IMR-90 (cell line): ENCODE measurements at places on chromosomes 5 and 9. TPM values are rescaled to one million over a fixed set of nuclear protein-coding genes. Genes with fewer than 3 reads are reported as not detected.

The QSOX2 gene
- total RNA-seq, result 5.0 and 5.9 TPM in 2 replicates

DNA sequence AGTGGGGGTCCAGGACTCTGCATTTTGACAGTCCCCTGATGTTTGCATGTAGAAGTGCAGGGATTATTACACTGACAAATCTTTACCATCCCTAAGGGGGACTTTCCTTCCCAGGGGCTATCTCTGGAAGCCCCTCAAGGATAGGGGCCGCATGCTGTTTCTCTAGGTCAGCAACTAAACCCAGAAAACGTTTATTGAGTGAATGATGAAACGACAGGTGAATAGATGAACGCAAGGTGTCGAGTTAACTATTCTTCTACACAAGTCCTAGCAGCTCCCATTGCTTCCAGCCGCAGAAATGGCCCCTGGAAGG, 281 bp upstream of the HSD17B4 start:
- DNase-seq, result no peak

DNA sequence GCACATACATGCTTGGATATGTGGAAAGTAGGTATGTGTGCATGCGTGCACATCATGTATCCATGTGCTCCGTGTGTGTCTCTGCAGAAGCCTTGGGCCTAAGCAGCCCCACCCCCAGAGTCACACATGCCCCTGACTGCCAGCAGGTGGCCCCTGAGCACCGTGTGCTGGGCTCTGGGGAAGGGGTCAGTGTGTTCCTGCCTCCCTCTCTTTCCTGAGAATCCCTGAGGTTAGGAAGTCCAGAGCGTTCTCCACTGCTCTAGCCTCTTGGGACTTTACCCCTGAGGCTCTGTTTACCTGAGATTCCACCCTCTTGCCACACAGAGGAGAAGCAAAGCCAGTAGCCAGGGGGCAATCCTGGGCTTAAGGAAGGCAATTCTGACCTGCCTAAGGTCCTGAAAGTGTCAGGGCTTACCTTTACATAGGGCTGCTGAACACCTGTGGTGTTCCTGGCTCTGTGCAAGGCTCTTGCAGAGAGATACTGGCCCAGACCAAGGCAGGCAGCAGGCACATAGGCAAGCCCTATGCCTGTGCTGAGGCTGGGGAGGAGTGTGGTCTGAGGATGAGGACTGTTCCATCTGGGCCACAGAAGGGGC, 207.3 kb downstream of the TMEM38B start:
- peak; percentile 3 for DNase-seq

The SLCO4C1 gene
- total RNA-seq, result not detected in 2 replicates

The RASGRF2 gene
- total RNA-seq, result 5.0 and 5.3 TPM in 2 replicates

The DNAI1 gene
- not detected in 2 replicates for total RNA-seq

The LRRC26 gene
- total RNA-seq, result not detected in 2 replicates

DNA sequence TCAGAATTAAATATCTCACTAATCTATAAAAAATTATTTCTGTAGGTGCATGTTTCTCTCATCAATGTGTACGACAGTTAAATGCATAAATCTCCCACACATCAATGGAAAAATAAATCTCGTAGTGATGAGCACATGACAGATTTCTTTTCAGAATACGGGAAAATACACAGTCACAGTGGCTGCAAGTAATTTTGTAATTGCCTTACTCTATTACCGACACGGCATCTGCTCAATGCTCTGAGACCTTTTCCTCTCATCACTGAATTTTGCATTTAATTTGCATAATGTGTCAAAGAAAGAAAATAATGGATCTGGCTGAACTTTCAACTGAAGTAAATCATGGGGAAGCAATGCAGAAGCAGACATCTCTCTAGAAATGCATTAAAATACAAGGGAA, 37.2 kb downstream of the PDE4D start:
- DNase-seq, result no peak

DNA sequence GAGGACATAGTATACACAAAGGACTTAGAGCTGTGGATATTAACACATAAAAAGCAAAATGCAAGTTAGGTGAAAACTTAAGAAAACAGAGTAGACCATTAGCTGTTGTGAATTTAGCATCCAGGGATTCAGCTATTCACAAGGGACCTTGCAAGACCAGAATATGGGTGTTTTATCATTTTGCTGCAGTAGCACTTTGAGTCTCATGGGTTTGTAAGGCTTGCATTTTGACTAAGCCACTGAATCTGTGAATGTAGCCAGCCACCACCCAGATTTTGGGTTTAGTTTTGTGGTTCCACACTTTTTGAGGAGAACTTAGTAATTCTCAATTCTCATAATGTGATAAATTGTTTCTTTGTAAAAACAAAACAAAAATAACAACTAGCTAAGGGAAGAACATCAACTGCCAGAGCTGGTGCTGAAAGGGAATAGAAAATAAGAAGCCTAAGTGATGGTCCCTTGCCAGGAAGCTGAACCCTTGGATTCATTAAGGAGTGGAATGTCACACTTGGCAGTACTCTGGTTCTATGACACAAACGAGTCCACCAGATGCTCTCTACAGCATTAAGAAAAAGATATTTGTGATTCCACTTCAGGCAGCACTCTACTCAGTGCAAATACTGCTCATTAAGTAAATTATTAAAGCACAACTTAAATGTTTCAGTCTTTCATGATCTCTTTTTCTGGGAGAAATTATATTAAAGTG, 557.4 kb upstream of the ZNF462 start:
- no peak for DNase-seq

The BTNL8 gene
- total RNA-seq, result not detected in 2 replicates

The SERF1A gene
- total RNA-seq, result 2.2 and 7.2 TPM in 2 replicates

- peak; percentile 92 for DNase-seq
These were observed 522.7 kb downstream of the NR2F1-AS1 start for GRCh38 chr5:93058309-93058708.

GRCh38 chr5:126195410-126196100, 227.7 kb upstream of the GRAMD2B start:
- DNase-seq, result no peak

GRCh38 chr5:56565283-56565615, 250.1 kb upstream of the MAP3K1 start:
- no peak for DNase-seq

The LSM11 gene
- 3.0 and 3.9 TPM in 2 replicates for total RNA-seq

The FGF1 gene
- 7.7 and 8.1 TPM in 2 replicates for total RNA-seq

- DNase-seq, result peak; percentile 82
These were observed 13.3 kb upstream of the GPX8 start for GRCh38 chr5:55146543-55147151.

- no peak for DNase-seq
These were observed 58.4 kb upstream of the NUDT12 start for GRCh38 chr5:103620851-103621547.

The SMAD5 gene
- total RNA-seq, result 73.3 and 101 TPM in 2 replicates

- no peak for DNase-seq
These were observed 20.3 kb upstream of the UNC5A start for GRCh38 chr5:176789873-176790615.

The GPRIN1 gene
- 2.5 and 3.0 TPM in 2 replicates for total RNA-seq

GRCh38 chr5:42502613-42503470, 79.6 kb downstream of the GHR start:
- no peak for DNase-seq

DNA sequence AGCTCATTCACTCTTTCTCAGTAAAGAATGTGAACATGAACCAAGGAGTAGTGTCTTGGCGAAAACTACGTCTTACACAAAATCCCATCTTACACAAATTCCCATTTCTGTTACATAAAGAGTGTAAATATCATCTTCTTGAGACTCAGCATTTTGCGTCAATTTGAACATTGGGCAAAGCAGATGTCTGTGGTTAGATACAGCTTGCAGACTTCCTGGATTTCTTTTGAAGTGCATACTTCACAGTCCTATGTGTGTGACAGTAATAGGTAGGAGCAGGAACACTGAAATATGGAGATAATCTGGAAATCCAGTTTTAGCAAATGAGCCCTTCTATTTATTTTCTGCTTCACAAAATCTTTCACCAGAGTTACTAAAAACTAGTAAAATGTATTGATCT, 58.8 kb downstream of the C6 start:
- no peak for DNase-seq

GRCh38 chr5:74386571-74387334, 253.8 kb downstream of the ENC1 start:
- DNase-seq, result peak; percentile 75

DNA sequence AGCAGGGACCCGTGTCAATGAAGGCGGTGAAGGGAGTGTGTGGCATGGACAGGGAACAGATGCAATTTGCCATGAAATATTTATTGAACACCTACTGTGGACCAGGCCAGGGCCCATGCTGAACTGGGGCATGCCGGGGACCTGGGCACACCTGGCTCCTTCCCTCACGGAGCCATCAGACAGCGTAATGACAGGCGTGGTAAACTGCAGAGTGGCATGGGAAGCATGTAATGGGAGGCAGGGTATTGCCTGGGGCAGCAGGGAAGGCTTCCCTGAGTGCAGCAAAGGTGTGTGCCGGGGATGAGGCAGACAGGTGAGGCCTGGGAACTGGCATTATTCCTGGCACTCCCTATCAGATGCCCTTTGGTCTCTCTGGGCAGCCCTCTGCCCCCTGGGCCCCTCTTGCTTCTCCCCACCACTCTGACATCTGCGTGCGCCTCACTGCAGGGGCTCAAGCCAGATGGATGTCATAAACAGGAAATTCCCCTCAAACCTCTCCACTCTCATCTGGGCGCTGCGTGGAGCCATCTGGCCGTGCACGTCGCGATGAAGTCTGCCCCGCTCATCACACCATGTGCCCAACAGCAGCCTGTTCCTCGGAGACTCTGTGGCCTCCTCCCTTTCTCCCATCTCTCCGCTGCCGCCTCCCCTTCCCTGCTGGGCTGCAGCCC, 67.6 kb downstream of the HMCN2 start:
- peak; percentile 66 for DNase-seq

- DNase-seq, result no peak
These were observed 7.2 kb downstream of the GABBR2 start for GRCh38 chr9:98701576-98701975.

DNA sequence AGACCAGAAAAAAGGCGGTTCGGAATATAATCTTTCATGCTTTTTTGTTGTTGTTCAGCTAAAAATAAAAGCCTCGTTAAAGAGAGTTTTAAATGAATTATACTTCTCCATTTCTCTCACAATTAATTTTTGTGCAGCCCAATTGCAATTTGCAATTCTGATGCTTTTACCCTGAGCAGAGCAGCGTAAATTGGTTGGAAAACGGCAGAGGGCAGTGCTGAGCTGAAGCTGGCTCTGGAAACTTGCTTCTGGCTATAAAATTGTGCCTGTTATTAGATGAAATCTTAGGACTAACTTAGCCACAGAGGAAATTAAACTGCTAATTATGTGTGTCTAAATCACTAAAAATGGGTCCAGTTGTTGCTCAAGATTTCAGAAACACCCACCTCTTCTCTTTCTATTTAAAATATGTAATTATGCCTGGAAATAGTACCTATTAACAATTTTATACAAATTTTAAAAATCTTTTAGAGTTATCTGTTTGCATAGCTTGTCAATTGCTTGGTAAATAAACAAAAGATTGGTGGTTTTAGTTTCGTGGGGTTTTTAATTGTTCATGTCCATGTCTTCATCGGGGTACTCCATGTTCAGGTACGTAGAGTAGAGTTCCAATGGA, 441.8 kb upstream of the TLE4 start:
- DNase-seq, result peak; percentile 67

DNA sequence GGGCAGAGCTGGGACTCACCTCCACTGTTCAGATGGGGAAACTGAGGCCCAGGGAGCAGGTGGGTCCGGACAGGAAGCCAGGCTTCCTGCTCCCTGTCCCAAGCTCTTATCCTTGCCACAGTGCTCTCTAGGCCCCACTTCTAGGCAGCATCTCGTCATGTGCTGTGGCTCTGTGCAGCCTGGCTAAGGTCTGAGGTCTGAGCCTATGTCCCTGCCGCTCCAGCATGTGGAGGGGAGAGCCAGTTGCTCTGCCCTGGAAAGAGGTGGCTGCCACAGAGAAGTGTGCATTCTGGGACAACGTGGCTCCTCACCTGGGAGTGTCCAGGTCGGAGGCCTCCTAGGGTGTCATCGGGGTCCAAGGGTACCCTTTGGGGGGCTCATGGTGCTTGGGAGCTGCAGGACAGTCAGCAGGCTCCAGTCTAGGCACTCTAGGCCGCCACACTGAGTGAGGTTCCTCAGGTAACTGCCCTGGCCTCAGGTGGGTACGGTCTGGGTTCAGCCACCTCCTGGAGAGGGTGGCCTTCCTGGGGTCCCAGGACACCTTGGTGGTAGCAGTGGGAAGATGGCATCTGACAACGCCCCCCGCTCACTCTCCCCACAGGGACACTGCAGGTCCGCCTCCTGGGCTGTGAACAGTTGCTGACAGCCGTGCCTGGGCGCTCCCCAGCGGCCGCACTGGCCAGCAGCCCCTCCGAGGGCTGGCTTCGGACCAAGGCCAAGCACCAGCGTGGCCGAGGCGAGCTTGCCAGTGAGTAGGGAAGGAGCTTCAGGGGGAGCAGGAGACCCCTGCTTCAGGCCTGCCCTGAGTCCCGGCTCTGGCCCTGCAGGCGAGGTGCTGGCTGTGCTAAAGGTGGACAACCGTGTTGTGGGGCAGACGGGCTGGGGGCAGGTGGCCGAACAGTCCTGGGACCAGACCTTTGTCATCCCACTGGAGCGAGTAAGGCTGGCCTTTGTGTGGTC, 10.4 kb downstream of the PKN3 start:
- no peak for DNase-seq
